Fibroblast of gingiva (primary cell): ENCODE measurements at places on chromosomes 12 and 14.

DNA sequence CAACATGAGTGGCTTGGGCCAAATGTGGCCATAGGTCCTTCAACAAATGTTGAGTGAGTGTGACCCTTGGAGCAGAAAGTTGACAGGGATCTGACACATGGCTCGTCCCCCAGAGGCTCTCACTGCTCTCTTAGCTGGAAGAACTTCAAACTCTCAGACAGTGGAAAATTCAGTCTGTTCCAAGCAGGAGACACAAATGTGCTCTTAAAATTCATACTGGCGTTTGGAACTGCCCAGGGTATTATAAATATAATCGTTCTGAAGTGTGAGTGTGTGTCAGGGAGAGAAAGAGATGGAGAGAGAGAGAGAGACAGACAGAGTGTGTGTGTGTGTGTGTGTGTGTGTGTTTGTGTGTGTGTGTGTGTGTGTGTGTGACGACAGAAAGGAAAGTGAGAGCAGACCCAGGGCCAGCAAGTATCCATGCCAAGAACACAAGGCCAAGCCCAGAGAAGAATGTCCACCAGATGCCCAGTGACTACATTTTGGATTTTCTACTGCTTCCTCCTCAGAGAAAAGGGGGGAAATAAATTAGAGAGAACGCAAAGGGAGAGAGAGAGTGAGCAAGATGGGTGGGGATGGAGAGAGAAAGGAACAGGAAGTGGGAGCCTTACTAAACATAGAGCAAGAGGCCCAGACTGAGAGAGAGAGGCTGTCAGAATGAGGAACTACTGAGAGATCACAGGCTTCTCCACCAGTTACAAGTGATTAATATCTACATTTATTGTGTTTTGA, 193.6 kb upstream of the NUDT4 start:
- DNase-seq = peak; percentile 74

DNA sequence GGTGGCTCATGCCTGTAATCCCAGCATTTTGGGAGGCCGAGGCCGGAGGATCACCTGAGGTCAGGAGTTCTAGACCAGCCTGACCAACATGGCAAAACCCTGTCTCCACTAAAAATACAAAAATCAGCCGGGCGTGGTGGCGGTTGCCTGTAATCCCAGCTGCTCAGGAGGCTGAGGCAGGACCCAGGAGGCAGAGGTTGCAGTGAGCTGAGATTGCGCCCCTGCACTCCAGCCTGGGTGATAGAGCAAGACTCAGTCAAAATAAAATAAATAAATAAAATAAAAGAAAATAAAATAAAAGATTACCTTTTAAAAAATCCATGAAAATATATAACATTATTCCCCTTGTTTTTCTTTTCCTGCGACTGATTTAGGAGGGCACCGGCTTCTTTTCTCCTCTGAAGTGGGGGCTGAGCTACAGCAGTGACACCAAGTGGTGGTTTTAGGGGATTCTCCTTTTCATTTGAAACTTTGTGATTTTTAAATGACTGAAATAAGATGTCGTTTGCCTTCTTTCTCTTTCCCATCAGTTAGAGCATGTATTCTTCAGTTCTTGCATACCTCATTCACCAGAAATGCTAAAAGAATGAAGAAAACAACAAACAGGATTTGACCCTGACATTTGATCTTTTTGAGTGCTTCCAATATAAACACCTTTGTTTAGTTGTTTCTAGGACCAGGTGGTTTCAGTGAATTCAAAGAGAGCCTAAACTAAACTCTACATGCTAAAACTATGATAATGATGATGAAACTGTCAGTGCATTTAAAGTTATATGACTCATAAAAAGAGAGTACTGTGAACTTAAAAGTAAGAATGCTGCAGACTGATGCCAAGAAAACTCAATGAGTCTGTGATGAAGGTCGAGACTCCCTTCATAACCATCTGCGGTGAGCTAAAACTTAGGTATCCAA, 22.6 kb upstream of the PKP2 start:
- DNase-seq = peak; percentile 36

GRCh38 chr14:93947282-93947681, 20.1 kb downstream of the FAM181A start:
- no peak for DNase-seq

GRCh38 chr12:23921099-23921856, 28.2 kb downstream of the SOX5 start:
- DNase-seq = peak; percentile 1

DNA sequence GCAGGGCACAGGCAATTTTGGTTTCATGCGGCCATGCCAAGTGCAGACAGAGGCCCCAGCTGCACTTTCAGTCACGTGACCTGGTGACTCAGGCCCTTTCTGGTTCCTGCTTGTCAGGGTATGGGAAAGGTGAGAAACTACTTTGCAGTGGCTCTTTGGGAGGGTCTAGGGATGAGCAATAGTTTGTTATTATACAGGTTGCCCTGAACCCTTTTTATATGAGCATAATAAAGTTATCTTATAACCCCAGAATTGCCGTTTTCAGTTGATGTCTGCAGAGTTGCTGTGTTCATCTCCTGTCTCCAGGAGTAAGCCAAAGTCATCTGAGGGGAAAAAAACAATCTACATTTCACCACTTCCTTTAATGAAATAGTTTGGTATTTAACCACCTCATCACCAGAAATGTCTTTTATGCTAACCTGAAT, 30.9 kb upstream of the EMP1 start:
- DNase-seq = peak; percentile 78

DNA sequence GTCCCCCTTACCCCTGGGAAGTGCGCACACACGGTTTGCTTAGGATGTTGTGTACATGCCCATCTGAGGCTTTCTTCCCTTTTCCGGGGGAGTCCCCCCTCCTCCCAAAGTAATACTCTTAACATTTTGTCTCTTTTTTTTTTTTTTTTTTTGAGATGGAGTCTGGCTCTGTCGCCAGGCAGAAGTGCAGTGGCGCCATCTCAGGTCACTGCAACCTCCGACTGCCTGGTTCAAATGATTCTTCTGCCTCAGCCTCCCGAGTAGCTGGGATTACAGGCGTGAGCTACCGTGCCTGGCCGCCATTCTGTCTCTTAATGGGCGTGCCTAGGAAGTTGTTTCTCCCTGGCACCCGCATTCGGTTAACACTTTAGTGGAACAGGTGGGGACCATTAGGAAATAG, 4.5 kb upstream of the GMFB start:
- DNase-seq = no peak

DNA sequence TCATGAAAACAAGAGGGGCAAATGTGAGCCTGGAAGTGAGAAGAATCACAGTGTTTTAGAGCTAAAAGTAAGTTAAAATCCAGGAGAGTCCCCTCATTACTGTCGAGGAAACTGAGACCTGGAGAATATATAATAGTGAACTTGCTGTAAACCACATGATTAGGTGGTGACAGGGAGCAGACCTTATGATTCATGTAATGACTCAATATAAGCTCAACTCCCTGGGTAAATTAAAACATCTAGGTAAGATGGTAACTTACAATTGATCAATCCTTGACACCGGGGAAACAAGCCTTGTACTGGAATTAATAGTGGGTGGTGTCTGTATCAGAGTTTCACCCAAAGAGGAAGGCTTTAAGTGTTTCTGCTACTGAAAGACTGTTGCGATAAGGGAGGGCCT, 269.3 kb downstream of the SNAPC1 start:
- DNase-seq = no peak

DNA sequence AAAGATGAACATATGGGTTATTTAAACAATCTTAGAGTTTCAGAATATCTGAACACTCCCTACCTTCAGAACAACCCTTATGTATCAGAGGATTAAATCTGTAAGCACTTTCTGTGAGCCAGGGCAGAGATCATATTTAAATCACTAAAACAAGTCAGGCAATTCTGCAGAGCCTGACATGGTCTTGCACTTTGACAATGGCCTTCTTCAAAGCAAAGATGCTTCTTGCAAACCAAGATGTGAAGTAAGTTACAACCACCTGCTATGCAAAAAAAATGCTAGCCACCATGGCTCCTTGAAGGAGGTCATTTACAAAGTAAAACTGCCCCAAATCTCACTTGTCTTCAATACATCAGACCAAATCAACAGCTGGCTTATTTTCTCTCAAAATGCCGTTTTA, 3.2 kb downstream of the PPP1CC start:
- DNase-seq = no peak

- no peak for DNase-seq
These were observed 9.4 kb upstream of the TCHP start for GRCh38 chr12:109890620-109891170.

GRCh38 chr14:91154851-91155625, 41.2 kb downstream of the DGLUCY start:
- DNase-seq = peak; percentile 30

- no peak for DNase-seq
These were observed 810 bp downstream of the AACS start for GRCh38 chr12:125065919-125066570.
